Fibroblast of gingiva (primary cell): ENCODE measurements at places on chromosomes 6 and 20.

- DNase-seq, result no peak
These were observed at the start of gene SMLR1 for GRCh38 chr6:130827247-130828149. TSS of gene SMLR1 (plus strand) at chr6:130827406. CDS start at chr6:130827414, 8 bp downstream.

GRCh38 chr6:88867841-88868731 is 95.3 kb downstream of the RNGTT start:
- DNase-seq, result no peak

- peak; percentile 63 for DNase-seq
These were observed 41.7 kb downstream of the MOCS1 start for GRCh38 chr6:39892490-39893129.

DNA sequence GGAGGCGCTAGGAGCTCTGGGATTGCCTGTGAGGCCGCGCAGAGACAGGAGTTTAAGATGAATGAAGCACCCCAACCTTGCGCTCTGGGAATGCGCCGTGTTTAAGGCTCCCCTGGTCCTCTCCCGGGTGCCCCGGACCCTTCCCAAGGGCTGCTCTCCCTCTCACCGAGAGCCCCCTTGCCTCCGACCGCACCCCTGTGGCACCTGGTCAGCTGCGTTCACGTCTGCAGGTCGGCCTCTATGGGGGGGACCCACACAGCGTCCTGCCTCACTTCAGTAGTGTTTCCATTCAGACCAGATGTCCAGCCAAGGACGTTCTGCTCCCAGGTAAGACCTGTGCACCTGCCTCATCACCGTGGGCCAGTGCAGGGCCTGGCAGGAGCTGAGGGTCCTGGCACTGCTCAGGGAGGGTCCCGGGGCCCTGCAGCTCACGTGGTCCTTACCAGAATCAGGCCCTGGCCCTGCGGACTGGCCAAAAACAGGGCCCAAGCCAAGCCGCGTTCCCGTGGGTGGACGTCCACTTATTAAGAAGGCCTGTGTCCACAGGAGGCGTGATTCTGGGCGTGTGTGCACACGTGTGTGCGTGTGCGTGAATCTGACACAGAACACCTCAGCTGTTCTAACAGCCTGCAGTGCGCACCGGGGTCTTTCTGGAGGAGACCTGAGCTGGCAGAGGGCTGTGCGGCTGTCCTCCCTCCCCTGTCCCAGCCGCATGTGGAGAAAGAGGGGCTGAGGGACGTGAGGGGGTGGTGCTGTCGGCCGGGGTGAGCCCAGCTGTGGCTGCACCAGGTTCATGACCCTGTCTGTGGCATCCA is 79.9 kb upstream of the BHLHE23 start:
- DNase-seq, result no peak

- peak; percentile 96 for DNase-seq
These were observed 31.2 kb downstream of the PARD6B start for GRCh38 chr20:50762435-50763220.
